Activated CD4-positive, alpha-beta T cell treated with anti-CD3 and anti-CD28 coated beads for 36 hours (primary cell): ENCODE measurements at places on chromosomes 5 and 9. TPM values are rescaled to one million over a fixed set of nuclear protein-coding genes. Genes with fewer than 3 reads are reported as not detected.

GRCh38 chr5:126449751-126450271 lies 26.6 kb downstream of the GRAMD2B start:
- DNase-seq = peak; percentile 82

PTGDS gene
- not detected for total RNA-seq

- DNase-seq = no peak
Measured at GRCh38 chr9:97567182-97567893, 65.8 kb downstream of the TSTD2 start.

DNA sequence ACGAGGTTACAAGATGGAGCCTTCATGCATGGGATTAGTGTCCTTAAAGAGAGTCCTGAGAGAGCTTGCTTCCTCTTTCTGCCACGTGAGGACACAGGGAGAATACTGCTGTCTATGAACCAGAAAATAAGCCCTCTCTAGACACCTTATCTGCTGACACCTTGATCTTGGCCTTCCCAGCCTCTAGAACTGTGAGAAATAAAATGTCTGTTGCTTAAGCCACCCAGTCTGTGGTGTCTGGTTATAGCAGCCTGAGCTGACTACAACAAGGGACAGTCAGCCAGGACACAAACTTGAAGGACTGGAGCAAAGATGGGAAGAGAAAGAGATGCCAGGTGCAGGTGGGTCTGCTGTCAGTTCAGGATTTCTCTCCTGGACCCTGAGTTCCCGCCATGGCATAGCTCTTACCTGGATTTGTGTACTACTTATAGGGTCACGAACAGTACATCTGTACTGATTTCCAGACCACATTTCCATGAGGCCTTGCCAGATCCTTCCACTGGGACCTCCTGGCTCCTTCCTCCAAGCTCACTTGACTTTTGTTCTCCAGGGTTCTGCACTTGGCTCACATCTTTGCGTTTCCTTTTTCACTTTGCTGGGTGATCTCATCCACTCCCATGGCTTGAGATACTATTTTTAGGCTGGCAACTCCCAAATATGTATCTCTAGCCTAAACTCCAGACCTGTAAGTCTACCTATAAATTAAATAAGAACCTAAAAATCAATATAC lies 44.9 kb upstream of the LIFR start:
- no peak for DNase-seq

DNA sequence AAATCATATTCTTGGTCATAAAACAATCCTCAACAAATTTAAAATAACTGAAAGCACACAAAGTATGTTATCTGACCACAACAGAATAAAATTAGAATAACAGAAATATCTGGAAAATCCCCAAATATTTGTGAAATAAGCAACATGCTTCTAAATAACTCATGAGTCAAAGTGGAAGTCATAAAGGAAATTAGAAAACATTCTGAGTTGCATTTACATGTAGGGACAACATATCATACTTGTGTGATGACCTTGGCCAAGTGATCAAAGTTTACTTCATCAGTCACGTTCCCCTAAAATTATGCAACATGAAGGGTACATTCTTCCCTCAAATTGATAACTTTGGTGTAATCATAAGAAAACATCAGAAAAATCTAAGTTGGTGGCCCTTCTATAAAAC lies 64.7 kb downstream of the CSF2 start:
- DNase-seq = no peak

DIPK1B gene
- 0.21 TPM for total RNA-seq

ELAVL2 gene
- total RNA-seq = not detected

GRCh38 chr9:75930730-75931321 lies 40.4 kb downstream of the PCSK5 start:
- DNase-seq = no peak

GRCh38 chr5:109304309-109304708 lies 105.5 kb downstream of the PJA2 start:
- no peak for DNase-seq

- DNase-seq = no peak
Measured at GRCh38 chr9:115671963-115672305, 481.7 kb upstream of the PAPPA start.

DNA sequence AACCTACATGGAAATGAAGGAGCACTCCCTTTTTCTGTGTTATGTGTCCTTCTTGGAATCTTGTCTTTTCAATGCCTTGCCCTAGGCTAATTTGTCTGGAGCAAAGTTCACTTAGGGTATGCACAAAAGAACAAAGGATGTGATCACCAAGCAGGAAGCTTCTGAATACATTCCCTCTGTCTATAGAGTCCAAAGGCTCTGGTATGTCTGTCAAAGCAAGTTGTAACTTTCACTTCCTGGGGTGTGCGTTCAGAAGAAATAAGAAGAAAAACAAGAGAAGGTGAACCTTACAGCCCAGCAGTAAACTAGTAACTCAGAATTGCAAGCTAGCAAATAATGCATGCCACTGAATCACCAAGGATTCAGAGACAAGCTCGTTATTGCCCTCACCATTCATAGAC lies 31.7 kb upstream of the CDH6 start:
- no peak for DNase-seq

DNA sequence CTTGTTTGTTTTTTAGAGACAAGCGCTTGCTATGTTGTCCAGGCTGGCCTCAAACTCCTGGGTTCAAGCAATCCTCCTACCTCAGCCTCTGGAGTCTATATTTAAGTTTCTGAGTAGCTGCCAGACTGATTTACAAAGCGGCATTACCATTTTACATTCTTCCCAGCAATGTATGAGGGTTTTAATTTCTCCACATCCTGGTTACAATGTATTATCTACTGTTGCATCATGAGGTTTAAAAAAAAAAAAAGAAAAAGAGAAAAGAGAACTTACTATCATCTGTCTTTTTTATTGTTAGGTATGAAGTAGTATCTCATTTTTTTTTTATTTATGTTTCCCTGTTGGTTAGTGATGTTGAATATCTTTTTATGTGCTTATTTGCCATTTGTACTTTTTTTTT lies 18.9 kb upstream of the CLINT1 start:
- DNase-seq = no peak

- no peak for DNase-seq
Measured at GRCh38 chr9:117927354-117927753, 223.2 kb downstream of the TLR4 start.

DNA sequence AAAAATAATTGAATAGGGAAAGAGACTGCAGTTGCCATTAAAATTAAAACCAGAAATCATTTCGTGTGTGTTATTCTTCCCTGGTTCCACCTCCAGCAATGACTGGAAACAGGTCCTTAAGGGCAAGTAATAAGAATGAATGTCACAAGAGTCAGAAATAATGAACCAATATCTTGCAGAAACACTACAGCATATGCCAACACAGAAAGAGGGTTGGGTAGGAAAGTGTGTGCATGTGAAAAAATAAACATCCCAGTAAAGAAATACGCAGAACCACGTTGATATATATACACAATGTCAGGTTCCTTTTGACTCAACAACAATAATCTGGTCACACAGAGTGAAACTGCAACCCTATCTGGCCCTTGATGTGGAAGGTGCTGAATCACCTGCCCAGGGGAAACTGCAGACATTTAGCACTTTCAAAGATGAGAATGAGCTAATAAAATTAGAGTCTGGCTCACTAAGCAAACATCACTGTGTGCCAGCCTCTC lies 15.0 kb downstream of the HMHB1 start:
- peak; percentile 66 for DNase-seq

OTP gene
- not detected for total RNA-seq

DNA sequence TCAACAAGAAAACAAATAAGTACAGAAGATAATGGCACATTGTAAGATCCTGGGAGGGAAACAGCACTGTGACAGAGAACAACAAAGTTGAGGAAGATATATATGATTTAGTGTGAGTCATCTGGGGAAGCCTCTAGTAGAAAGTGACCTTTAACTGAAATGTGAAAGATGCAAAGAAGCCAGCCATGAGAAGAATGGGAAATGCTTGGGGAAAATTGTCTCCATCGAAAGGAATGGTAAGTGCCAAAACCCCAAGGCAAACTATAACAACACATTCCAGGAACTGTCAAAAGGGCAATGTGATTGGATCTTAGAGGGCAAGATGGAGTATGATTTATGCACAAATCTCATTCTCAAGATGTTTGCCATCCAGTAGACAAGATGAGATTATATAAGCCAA lies 537.8 kb upstream of the BRINP1 start:
- no peak for DNase-seq

- no peak for DNase-seq
Measured at GRCh38 chr5:113255105-113255504, 179.7 kb downstream of the TSSK1B start.

C9orf153 gene
- 0.25 TPM for total RNA-seq

GRCh38 chr5:54324651-54325271 lies 14.4 kb upstream of the ARL15 start:
- DNase-seq = no peak

SLC6A3 gene
- total RNA-seq = not detected

DNA sequence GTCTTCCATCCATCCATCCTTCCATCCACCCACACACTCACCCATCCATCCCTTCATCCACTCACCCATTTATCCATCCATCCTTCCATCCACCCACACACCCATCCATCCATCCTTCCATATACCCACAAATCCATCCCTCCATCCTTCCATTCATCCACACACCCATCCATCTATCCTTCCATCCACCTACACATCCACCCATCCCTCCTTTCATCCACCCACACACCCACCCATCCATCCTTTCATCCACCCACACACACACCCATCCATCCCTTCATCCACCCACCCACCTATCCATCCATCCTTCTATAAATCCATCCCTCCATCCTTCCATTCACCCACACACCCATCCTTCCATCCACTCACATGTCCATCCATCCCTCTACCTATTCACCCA lies 23.6 kb downstream of the DRD1 start:
- DNase-seq = no peak

DNA sequence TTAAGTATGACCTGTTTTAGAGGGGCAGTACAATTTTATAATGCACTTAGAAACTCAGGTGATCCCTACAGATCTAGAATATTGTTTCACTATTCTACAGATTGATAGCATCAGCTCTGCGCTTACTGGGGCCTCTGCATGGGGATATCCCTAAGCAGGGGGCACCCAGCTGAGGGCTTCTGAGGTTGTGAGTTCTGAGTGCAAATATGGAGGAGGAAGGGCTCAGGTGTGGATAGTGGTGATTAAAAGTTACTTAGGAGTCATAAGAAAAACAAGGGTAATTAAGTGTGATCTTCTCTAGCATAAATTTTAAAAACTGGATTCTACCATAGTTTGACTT lies 274.4 kb downstream of the EFNA5 start:
- no peak for DNase-seq
